ENCODE measurements at places on chromosomes 4 and X. TPM values are rescaled to one million over a fixed set of nuclear protein-coding genes. Genes with fewer than 3 reads are reported as not detected.

The OCIAD1 gene
- 134 TPM for total RNA-seq

The DCHS2 gene
- 10.1 TPM for total RNA-seq

The GABRB1 gene
- total RNA-seq: 72.0 TPM

The GNPDA2 gene
- 26.6 TPM for total RNA-seq

The CFAP99 gene
- not detected for total RNA-seq

The ARMCX4 gene
- 11.8 TPM for total RNA-seq

The MAGEA6 gene
- total RNA-seq: not detected
